Brain (organoid and tissue), 16 donors: ENCODE measurements at places on chromosomes 7 and 10.

- no peak for DNase-seq
Measured at GRCh38 chr7:22255342-22255741, 101.6 kb downstream of the RAPGEF5 start.

- DNase-seq, result peak; percentile 5
Measured at GRCh38 chr7:151246102-151246850, 2.2 kb downstream of the SMARCD3 start.

- no peak for DNase-seq
Measured at GRCh38 chr10:133247681-133248333, 10.2 kb downstream of the VENTX start.

GRCh38 chr10:131452926-131453720, 141.6 kb upstream of the TCERG1L start:
- DNase-seq, result peak; percentile 86

GRCh38 chr7:15853832-15854470, 167.5 kb upstream of the MEOX2 start:
- DNase-seq, result no peak

- DNase-seq, result no peak
Measured at GRCh38 chr7:100034871-100035510, 14.6 kb upstream of the ZSCAN21 start.

DNA sequence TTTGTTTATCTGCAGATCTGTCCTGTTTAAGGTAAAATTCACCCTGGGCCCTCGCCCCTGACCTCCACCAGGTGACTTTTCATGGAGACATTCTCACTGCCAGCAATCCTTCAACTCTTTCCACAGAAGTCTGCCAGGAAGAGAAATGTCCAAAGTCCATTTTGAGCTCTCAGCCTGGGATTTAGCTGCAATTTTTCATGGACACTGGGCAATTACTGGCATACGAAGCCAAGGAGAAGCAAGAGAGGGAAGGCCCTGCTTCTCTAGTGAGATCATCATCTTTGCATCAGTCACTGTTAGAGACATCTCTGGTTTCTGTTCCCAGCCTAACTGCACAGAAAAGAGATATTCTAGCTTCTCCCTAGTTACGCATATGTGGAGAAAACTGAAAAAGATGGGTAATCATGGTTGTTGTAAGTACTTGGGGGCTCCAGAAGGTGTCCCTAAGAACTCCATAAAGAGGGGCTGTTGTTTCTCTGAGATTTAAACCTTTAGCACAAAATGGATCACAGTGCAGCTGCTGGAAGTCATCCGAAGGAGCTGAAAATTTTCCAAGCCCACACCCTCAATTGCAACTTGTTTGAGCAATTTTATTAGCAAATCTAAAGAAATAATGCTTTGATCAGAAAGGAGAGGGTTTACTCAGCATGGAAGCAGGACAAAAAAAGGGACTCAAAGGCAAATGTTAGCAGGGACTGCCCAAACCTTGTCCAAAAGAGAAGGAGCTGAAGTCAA, 168.9 kb downstream of the SNX10 start:
- DNase-seq, result no peak

DNA sequence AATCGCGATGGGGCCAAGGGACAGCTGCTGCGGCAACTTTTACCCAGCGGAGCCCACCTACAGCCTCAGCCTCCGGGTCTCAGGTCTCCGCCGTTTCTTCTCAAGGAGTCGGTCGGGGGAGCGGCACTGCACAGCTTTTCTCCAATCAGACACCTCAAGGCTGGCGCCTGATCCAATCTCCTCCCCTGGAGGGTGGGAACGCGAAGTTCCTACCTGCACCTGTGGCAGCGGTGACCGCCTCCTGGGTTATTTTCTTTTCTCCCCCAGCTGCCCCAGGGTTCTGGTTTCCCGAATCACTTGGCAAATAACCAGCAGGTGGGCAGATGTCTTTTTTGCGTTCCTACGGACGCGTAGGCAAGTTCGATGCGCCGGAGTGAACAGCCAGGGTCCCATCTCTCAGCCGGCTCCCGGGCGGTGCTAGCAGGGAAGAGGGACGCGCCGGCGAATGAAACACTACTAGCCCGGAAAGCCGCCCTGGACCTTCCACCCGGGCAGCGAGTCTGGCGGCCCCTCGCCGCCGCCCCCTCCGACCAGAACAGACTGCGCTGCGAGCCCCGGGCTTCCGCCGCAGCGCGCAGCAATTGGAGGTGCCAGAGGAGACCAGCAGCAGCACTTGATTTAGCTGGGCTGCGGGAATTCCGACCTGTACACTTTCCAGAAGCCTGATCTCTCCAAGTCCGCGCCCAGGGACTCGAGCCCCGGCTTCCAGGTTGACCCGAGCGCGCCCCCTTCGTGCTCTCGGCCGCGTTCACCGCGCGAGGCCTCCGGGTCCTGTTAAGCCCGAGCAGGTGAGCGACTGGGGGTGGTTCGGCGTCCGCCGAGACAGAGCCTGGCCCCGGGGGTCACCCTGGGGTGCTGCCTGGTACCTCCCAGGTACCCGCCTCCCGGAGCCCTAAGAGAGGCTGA, at the start of gene PRR15:
Gene PRR15 (plus strand): TSS at position 246 of the 906 bp plus-strand sequence. CDS start 2,495 bp downstream, outside the sequence.
- DNase-seq, result peak; percentile 67

- no peak for DNase-seq
Measured at GRCh38 chr7:20111821-20112542, 105.2 kb downstream of the MACC1 start.

DNA sequence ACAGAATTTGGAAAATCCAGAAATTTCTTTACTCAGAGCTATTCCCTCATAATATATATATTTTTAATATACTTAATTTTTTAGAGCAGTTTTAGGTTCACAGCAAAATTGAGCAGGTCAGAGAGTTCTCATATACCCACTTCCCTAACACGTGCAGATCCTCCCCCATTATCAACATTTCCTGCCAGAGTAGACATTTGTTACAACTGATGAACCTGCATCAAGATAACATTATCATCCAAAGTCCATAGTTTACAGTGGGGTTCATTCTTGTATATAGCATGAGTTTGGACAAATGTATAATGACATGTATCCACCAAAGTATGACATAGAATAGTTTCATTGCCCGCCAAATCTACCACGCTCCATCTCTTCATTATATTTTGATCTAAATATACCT, 170.0 kb downstream of the PTEN start:
- no peak for DNase-seq

DNA sequence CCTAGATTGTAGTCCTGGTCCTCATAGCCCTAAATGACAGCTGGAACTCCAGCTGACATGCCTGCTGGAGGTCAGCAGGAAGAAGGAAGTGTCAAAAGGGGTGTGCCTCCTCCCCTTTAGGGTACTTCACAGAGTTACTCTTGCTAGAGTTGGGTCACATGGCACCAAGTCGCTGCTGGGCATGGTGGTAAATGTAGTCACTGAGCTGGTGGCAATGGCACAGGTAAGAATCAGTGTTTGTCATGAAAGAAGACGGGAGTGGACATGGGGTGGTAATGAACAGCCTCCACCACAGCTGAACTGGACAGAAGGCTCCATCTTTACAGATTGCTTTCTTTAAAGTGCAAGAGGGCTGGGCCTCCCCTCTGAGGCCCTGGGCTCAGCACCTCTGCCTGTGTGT, 122.3 kb downstream of the ACTR3B start:
- DNase-seq, result no peak

GRCh38 chr10:31426401-31426800, 107.4 kb downstream of the ZEB1 start:
- no peak for DNase-seq

DNA sequence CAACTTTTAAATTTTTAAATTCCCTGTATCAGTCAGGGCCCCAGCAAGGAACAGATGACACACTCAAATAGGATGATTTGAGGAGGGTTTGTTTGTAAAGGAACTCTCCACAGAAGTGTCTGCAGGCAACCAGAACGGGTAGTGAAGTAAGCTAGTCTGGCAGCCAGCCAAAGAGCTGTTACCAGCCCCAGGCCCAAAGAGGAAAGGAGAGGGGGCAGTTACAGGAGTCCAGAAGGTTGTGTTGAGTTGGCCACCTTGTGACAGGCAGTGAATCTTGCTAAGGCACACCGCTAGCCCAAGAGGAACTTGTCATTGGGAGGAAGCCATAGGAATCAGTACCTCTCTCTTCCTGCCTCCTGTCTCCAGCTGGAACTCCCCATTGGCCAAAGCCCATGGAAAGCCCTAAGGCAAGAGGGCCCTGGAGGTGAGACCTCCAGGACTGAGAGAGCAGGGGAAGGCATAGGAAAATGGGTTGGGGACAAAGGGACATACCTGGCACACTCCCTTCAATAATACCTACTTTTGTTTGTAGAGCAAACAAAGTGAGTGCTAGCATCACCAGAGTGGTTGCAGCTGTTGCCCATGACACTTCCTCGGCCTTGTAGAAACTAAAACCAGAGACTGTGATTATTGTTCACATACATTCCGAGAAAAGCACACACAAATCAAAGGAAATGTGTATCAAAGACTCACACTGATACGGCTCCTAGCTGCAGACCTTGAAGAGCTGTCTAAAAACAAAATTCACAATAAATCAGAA, 25.4 kb upstream of the GATAD1 start:
- no peak for DNase-seq

DNA sequence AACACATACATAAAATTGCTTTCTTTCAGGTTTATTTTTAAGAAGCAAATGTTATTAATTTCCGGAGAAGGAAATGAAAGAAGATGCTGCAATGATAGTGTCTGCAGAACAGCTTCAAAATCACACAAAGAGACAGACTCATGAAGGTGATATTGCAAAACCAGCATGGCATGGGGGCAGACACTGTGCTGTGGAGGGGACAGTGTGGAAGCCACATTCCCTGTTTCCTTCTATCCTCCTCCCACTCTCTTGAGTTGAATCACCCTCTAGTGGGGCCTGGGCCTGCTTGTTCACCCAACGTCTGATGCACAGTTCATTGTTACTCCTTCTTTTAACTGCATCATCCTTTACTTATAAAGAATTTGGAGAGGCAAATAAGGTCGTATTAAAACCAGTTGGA, 104.0 kb upstream of the INSIG1 start:
- no peak for DNase-seq

GRCh38 chr7:25853314-25853713, 298.7 kb upstream of the NFE2L3 start:
- no peak for DNase-seq

- DNase-seq, result no peak
Measured at GRCh38 chr7:67489881-67490280, 493.2 kb downstream of the TYW1 start.

- DNase-seq, result no peak
Measured at GRCh38 chr7:142463401-142463850, 205.6 kb upstream of the PRSS58 start.

DNA sequence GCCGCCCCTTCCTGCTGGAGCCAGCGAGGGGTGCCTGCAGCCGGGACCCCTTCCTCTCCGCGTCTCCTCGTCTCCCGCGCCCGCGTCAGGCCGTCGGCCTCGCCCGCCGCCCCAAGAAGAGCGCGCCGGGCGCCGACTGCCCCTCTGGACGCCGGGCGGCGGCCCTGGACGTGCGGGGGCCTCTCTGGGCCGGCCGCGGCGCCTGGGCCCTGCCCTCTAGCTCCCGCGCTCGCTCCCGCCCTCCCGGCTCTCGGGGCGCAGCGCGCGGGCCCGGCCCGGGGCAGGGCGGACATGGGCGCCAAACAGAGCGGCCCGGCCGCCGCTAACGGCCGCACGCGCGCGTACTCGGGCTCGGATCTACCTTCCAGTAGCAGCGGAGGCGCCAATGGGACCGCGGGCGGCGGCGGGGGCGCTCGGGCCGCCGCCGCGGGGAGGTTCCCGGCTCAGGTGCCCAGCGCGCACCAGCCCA, 704 bp downstream of the ZNRF2 start:
- DNase-seq, result peak; percentile 52

- no peak for DNase-seq
Measured at GRCh38 chr7:158237672-158238335, 349.8 kb downstream of the PTPRN2 start.

DNA sequence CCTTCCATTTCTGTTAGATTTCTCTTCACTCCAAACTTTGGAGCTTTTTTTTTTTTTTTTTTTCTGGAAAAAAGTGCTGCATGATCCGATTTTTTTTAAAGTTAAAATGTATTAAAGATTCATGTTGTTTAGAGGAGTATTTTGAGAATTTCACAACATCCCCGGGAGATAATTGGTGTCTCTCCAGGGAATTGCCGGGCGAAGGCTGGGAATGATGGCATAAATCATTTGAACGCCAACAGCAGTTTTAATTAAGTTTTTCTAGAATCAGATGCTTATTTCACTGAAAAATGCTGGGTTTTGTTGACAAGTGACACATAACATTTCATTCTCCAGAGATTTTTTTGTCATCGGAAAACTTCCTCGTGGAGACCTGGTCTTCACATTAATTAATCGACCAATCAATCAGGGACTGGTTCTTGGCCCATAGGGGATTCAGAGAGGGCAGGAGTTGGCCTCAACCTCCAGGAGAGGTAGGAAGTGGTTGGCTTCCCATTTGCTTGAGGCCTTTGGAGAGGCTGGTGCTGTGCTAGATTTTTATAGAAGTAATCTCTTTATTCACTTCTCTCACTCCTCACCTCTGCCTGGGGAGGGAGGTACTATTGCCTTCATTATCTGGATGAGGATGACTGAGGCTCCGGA, 439.4 kb downstream of the TYW1 start:
- no peak for DNase-seq

GRCh38 chr10:122458693-122459092, 2.7 kb upstream of the HTRA1 start:
- no peak for DNase-seq

DNA sequence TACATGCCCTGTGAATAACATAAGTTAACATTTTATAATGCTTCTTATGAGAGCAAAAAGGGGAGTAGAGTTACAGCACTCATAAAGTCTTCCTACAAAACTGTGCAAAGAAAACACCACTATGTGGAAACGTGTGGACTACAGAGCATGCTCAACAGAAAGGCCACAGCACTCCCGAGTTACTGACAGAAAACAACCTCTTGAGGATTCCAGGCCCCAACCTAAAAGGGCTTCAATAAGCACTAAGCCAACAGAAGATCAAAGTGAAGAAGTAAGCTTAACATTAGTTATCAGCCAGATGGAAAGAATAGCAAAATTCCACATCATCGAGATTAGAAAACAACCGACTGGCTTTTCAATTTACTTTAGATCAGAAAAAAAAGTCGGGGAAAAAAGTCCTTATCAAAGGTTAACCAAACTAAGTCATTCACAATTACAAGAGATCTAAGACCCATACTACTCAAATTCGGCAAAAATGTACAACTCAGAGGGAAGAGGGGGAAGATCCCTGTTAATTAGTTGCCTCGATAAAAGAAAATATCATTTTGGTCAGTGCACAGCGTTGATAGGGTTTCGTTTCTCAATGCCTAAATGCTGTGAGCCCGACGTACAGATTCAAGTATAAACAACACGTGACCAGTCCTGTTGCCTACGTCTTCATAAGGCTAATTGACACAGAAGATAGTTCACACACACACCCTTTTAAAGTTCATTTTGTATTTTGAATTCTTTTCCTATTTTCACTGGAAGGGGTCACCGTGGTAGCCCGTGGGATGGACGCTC, 1.4 kb downstream of the KBTBD2 start:
- DNase-seq, result peak; percentile 58

DNA sequence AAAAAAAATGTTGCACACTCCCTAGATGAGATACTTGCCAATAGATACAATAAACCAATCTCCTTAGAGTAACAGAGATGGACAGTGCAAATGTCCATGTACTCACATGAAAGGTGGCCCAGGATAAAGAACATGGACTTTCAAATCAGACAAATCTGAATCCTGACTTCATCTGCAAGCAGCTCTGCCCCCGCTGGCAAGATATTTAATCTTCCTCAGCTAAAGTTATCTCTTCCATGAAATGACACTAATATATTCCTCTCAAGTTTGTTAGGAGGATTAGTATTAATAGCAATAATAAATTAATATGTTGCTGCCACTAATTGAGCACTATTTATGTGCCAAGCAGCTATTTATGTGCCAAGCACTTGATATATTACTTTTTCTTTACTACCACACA, 148.6 kb upstream of the YAE1 start:
- DNase-seq, result no peak

GRCh38 chr7:3092468-3092867, 48.8 kb upstream of the CARD11 start:
- no peak for DNase-seq
